ENCODE measurements at places on chromosomes 16 and 17.
A peak's percentile ranks its signal among the peaks of the same experiment; 100 is the strongest.

DNA sequence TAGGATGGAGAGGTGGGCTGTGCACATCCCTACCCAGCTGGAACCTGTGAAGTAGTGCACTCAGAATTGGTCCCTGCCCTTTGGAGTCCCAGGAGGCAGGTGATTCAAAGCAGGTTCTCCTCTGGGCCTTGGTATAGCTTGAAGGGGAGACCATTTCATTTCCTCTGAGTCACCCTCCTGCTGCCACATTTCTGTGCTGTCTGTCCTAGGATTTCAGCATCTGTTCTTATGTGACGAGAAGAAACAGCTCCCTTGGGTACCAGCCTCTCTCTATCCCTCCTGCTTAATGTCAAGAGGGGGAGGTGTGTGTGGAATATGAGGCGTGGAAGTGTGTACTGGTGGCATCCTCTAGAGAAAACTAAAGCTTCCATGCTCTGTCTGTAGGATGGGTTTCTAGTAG is 5.0 kb upstream of the NFE2L1 start:
- no peak for DNase-seq

DNA sequence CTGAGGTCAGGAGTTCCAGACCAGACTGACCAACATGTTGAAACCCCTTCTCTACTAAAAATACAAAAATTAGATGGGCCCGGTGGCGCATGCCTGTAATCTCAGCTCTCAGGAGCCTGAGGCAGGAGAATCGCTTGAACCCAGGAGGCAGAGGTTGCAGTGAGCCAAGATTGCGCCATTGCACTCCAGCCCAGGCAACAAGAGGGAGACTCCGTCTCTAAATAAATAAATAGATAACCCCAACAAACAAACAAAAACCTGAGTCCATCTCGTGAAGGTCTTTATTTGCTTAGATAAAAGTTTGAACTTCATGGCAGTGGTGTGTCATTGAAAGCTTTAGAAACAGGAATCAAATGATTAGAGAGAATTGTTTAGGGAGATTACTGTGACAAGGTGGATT is 167.4 kb downstream of the BCAS3 start:
- no peak for DNase-seq

DNA sequence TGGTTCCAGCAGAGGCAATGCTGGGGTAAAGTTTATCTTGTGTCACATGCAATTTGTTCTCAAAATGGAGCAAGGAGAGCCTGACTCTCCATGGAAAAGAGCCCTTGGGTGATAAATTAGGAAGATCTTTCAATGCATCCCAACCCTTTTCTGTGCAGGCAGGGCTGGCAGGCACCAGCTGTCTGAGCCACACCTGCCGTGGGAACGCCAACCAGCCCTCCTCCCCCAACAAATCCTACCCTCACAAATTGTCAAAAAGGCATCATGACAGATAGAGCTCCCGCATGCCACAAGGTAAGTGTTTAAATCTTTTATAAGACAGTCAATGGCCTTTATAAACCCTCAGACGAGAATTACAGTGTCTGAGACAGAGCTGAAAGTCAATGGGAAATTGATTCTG is 418.5 kb upstream of the CDH5 start:
- no peak for DNase-seq

DNA sequence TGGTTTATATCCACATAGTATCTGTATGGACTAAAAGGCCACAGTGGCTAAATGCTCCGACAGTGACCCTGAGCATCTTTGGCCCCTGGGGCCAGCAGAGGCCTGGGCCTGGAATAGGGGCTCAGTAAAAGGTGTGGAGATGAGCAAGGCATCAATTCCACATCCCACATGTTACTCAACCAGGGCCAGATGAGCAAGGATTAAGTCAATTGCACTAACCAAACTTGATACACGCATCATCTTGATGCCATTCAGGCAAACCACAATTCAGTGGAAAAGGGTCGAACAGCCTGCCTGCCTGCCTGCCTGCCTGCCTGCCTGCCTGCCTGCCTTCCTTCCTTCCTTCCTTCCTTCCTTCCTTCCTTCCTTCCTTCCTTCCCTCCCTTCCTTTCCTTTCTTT is 53.5 kb upstream of the DNAJA2 start:
- DNase-seq: no peak

DNA sequence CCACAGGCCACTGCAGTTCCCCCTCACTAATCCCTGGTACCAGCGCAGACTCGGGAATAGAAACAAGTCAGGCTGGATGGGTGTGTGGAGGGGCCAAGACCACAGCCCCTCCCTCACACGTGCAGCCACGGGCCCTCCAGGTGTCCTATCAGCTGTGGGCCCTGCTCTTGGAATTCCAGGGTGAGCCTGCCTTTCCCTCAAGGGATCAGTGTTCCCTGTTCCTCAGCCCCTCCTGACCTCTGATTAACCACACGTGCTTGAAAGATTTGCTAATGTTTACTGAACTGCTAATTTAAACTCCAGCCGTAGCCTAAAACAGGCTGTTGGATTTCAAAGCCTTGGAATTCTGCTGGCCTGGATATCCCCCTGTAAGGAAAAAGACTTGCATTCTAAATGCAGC is 146.4 kb downstream of the SOCS1 start:
- DNase-seq: no peak

- DNase-seq: no peak
These were observed 802 bp downstream of the CYLD start for GRCh38 chr16:50742576-50743200.

DNA sequence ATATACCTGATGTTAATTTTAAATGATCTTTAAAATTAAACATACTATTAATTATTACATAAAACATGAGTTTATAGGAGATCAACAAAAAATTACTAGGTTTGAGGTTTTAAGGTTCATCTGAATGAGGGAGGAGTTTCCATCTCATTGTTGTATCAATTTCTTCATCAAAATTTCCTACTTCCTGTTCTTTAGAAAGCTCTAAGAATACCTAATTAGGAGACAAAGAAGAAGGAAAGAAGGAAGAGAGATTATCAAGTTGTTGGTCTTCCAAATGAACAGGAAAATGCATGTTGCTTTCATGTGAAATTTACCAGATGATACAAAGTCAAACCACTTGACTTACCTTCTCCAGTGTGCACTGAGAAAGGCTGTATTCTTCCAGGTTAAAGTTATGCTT is 18.1 kb upstream of the ABCA9 start:
- no peak for DNase-seq

DNA sequence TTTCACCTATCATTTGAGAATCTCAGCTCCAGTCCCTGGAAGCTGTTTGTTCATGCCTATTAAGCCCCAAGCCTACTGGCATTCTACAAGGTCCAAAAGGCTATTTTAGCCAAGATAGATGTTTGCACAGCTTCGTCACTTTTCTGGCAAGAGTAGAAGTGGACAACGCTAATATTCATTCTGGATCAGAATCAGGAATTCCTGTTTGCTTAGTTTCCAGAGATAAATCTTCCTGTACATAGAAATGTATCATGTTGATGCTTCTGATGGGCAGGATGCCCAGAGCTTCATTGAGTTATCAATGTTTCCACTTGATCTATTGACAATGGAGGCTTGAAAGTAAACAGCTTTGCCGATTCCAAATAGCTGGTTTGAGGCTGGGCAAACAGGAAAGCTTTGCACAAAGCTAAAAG is 260.7 kb upstream of the CA10 start:
- peak; percentile 3 for DNase-seq

GRCh38 chr17:15910791-15911190 is 34.1 kb upstream of the ADORA2B start:
- DNase-seq: no peak

DNA sequence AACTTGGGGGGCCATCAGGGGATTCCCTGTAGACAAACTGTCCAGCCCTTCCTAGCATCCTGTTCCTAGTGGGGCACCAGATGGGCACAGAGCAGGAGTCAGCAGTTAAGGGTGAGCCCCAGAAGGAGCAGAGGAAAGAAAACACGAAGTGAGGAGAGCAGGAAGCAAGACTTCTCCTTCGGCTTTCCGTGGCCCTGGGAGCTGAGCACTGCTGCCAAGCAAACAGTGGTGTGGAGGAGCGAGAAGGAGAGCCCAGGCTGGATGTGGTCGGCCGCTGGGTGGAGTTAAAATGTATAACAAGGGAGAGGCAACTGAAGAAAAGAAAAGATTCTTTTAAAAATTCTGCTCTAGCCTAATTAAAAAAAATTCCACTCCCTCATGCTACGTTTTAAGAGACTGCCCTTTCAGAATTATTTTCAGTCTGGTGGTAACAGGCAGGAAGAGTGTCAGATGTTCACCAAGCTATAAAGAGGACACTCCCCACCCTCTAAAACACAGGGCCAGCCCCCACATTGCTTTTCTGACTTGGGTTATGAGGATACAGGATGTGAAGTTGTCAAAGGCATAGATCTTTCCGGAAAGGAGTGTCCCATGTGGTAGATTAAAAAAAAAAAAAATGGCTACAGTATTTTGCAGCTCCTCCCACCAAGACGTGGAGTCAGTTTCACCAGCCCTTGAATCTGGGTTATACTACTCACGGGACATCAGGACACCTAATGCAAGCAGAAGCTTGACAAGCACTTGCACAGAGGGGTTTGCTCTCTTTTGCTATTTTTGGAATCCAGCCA is 74.9 kb upstream of the ZFHX3 start:
- no peak for DNase-seq

GRCh38 chr16:1378804-1379303 is 27.1 kb downstream of the GNPTG start:
- DNase-seq: peak; percentile 76

DNA sequence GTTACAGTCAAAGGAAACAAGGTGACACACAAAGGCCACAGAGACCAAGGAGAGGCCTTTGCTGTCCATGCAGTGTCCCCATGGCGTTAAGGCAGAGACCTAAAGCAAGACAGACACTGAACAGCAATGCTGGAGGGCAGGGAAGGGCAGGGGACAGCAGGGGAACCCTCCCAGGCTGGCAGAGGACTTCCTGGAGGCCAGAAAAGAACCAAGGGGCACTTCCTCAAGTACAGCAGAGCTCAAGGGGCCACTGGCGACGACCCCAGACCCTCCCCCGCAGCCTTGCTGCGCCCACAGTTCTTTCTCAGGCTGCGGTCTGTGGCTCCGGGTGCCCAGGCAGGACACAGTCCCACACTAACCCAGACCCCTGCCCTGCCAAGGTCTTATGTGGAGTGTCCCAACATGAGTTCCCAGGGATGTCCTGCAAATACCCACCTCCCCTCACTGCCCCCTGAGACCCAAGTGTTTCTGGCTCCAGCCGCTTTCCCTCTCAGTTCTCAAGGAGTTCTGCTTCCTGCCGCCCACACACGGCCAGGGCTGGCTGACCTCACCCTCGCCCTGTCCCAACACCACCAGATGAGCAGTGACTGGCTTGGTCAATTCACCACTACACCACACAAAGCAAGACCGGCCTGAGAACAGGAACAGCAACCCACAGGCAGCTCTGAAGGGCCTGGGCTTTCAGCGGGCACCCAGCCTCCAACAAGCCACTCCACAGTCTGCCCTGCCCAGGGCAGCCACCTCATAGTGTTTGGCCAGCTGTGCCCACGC is 4.2 kb downstream of the CLCN7 start:
- no peak for DNase-seq

DNA sequence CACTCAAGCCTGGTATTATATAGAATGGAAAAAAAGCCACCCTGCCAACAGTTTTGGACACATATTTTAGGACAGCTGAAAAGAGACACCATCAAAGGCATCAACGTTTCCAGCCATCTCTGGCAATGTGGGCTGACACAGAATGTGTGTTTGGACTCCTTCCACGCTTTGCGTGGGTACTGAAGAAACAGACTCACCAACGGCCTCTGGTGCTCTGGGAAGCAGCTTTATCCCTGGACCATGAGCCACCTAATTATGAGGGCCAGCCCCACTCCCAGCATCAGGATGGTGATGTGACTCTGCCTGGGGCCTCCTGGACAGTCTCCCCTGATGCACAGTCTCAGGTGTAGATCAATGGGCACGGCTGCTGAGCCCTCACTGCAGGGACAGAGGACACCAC is 27.9 kb downstream of the CCDC57 start:
- DNase-seq: no peak

DNA sequence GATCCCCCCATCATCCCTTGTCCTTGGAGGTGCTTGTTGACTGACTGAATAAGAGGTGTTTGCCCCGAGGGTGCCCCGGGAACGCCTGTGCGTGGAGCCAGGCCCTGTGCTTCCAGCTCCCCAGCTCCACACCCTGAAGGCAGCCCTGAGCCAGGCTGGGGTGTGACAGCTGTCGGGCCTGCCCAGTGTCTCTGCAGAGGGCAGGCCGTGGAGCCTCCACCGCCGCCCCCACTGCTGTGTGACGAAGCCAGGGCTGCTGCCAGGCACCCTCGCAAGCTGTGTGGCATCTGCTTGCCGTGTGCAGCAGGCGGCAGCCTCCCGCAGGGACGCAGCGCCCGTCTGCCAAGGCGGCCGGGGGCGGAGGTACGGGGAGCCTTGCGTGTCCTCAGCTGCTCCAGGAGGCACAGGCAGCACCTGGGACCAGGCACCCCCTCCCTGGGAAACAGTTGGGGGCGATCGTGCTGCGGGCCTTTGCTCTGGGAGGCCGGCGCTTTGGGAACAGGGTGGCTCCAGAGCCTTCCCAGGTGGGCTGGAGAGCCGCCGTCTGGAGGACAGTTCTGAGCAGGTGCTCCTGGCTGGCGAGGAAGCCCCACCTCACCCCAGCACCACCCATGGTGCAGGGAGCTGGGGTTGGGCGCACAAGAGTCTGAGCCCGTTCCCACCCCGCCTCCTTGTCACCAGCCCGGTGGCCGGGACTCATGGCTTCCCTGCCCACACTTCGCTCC is 26.6 kb downstream of the GSE1 start:
- no peak for DNase-seq

DNA sequence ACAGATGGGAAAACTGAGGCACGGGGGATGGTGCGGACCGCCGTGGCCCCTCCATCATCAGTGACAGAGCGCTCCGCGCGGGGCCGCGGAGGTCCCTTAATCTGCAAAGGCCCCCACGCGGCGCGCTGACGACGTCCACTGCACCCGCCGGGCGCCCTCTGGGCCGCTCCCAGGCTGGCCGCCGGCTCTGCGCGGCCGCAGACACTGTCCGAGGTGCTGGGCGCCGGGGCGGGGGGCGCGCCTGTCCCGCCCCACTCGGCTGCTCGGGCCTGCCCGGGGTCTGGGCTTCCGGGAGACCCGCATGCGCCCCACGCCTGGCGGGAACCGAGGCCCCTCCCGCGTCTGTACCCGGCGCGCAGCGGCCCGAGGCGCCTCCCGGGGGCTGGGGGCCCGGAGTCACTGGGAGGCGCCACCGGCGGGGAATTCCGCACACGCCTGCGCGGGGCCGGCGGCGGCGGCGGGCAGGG is 550 bp upstream of the RNF213 start:
- peak; percentile 95 for DNase-seq

- no peak for DNase-seq
These were observed 30.7 kb upstream of the TBX2 start for GRCh38 chr17:61368832-61369450.

DNA sequence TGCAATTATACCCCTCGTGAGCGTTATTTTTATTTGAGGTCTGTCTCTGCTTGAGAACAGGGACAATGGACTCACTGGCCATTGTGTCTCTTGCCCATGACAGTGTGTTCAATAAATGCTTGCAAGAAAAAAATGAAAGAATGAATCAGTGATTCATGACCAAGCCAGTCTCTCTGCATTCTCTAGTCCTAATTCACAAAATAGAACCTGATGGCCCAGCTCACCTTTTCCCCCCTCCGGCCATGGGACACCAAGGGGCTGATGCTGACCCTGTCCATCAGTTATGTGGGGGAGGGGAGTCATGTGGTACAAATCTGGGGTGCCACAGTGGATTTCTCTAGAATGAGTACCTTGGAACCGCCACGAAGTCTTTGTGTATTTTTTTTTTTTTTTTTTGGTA is 38.2 kb downstream of the CCDC42 start:
- DNase-seq: no peak

- no peak for DNase-seq
These were observed 3.3 kb upstream of the GAS7 start for GRCh38 chr17:10201680-10202079.

GRCh38 chr16:86227801-86228200 is 282.5 kb upstream of the FOXF1 start:
- no peak for DNase-seq

Data from A549 (cell line).